ENCODE measurements at places on chromosomes 1 and 21. TPM values are rescaled to one million over a fixed set of nuclear protein-coding genes. Genes with fewer than 3 reads are reported as not detected.

GRCh38 chr1:232789651-232790050, 15.6 kb upstream of the MAP10 start:
- DNase-seq = no peak

The ADAMTSL4 gene
- 1.3 TPM for total RNA-seq

The NCMAP gene
- total RNA-seq = not detected

- no peak for DNase-seq
Observed at GRCh38 chr1:219041141-219041540, 132.5 kb upstream of the LYPLAL1 start.

- no peak for DNase-seq
Observed at GRCh38 chr1:168520052-168520751, 23.6 kb downstream of the XCL2 start.

The CDA gene
- 0.92 TPM for total RNA-seq

The F5 gene
- total RNA-seq = not detected

Data from glomerular endothelial cell (primary cell).